ENCODE measurements at places on chromosomes 1 and 21. TPM values are rescaled to one million over a fixed set of nuclear protein-coding genes. Genes with fewer than 3 reads are reported as not detected.
A peak's percentile ranks its signal among the peaks of the same experiment; 100 is the strongest.

GRCh38 chr1:5381491-5381890 lies 610.7 kb downstream of the NPHP4 start:
- DNase-seq: no peak

DNA sequence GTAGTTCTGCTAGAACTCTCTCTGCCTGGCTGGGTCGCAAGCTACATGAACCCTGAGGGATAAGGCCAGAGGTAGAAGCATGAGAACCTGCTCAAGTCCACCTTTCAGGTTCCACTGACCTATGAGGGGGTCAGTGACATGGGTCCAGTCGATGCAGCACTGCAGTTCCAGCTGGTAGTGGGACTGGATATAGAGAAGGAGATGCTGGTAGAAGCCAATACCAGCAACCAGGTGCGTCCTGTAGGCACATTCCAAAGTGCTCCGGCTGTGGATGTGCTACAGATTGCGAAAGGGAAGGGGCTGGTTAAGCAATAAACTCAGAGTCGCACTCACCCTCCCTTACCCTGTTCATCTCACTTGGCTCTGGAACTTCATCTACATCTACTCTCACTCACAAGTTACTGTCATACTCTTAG lies 5.7 kb downstream of the SMG5 start:
- no peak for DNase-seq

Gene TMEM52
- total RNA-seq: 1.6 TPM

- no peak for DNase-seq
Observed at GRCh38 chr1:54064299-54064698, 10.9 kb downstream of the TCEANC2 start.

Gene TRAF3IP3
- 4.4 TPM for total RNA-seq

- no peak for DNase-seq
Observed at GRCh38 chr1:172215006-172215405, 205.5 kb upstream of the C1orf105 start.

DNA sequence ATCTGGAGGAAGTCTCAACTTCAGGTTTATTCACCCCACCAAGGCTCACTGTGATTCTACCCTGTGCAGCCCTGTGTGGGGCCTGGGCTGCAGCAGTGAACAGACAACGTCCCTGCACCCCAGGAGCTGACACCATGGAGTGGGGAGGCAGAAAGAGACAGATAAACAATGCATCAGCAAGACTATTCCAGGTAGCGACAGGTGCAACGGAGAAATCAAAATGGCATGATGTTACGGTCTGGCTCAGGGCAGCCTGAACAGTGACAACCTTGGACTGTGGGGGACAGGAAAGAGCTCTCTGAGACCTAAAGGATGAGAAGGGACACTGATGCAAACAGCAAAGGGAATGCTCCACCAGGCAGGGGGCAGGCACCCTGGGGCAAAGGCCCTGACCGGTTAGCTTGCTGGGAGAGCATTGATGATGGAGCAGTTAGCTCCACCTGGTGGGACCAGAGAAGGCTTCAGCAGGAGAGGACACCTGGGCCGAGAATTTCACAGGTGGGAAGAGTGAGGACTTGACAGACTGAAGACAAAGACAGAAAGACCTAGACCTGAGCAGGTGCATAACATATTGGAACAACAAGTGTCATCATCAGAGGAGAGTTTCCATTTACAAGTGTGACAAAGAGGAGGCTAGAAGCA lies 589.9 kb downstream of the MATN1 start:
- no peak for DNase-seq

DNA sequence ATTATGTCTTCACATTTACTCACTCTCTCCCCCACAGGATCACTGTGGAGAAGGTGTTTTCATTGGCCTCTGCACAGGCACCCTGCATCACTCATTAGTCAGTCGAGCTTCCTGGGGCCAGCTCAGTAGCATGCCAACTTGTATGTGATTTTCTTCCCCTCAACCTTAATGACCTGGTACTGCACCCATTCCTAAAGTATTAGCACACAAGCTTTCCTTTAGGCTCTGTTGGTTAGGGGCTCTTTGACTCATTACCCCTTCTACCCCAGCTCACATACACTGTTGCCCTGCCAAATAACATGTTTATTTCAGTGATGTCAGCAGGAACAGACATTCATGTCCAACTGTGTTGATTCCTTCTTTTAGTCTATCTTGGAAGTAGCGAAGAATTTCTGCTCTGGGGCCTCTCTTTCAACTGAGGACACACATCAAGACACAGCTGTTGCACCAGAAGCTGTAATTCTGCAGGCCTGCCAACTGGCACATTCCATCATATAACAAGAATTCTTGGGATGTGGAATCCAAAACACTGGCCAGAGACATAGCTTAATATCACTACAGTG lies 603.5 kb upstream of the ADAMTS5 start:
- DNase-seq: peak; percentile 65

All from breast epithelium (tissue), 4 donors.